ENCODE measurements at places on chromosomes 3 and 15.

- ATAC-seq = no peak
Observed at GRCh38 chr15:88124199-88124598, 132.3 kb downstream of the NTRK3 start.

DNA sequence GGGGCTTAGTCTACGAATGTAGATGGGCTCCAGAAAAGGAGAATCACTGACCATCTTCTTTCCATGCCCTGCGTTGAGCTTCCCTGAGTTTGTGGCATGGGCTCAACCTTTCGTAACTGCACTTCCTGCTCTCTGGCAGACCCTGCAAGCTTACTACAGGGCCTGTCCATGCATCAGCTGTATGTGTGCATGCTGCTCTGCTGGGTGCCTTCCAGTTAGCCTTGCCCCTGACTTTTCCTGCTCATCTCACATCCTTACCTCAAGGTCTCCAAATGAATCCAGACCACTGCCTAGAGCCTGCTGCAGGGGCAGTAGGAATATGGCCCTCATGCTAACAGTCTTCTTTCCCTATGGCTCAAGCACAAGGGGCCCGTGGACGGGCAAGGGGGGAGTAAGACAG is 2.0 kb upstream of the TF start:
- ATAC-seq = no peak

- ATAC-seq = no peak
Observed at GRCh38 chr15:32679298-32679690, 37.8 kb downstream of the SCG5 start.

GRCh38 chr3:169846458-169847193 is 23.1 kb downstream of the LRRC31 start:
- ATAC-seq = no peak

DNA sequence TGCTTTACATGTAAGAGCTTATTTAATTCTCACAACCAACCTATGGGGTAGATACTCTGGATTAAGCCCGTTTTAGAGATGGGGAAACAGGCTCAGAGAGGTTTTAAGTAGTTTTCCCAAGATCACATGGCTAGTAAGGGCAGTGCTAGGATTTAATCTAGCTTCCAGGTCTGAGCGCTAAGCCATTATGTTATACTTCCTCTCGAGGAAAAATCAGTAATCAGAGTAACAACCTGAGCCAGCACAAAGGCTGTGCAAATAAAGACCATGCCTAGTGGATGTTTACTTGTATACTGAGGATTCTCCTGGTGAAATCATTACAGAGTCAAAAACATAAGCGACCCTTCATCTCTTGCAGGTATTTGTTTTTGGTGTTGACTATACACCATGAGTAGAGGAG is 9.0 kb downstream of the FSTL1 start:
- ATAC-seq = no peak

GRCh38 chr3:146894406-146894805 is 289.3 kb upstream of the PLSCR5 start:
- ATAC-seq = no peak

- no peak for ATAC-seq
Observed at GRCh38 chr3:3801494-3801841, 2.2 kb downstream of the LRRN1 start.

- no peak for ATAC-seq
Observed at GRCh38 chr15:92606126-92606835, 49.3 kb downstream of the FAM174B start.

- no peak for ATAC-seq
Observed at GRCh38 chr3:64885055-64885454, 197.3 kb upstream of the ADAMTS9 start.

GRCh38 chr15:76866008-76866407 is 39.1 kb downstream of the SCAPER start:
- no peak for ATAC-seq

DNA sequence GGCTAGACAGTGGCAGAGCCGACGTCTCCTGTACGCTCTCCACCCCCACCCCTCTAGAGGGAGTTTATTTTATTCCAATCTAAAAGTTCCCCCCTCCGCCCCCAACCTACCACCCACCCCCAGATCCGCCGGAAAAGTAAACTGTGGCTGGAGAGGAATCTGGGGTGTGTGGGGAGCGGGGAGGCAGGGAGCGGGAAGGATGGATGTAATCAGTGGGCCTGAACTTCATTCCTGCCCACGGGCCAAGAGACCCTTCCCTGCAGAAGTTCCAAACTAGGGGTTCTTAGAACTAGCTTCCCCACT is 537 bp upstream of the CSRNP1 start:
- no peak for ATAC-seq

GRCh38 chr3:126392246-126392645 is 2.5 kb upstream of the CFAP100 start:
- no peak for ATAC-seq

GRCh38 chr15:55977231-55977630 is 16.2 kb downstream of the NEDD4 start:
- ATAC-seq = no peak

GRCh38 chr3:159813822-159814531 is 174.7 kb upstream of the IL12A start:
- ATAC-seq = peak; percentile 23

- ATAC-seq = peak; percentile 90
Observed at GRCh38 chr15:66774001-66774814, 72.2 kb downstream of the SMAD6 start.

DNA sequence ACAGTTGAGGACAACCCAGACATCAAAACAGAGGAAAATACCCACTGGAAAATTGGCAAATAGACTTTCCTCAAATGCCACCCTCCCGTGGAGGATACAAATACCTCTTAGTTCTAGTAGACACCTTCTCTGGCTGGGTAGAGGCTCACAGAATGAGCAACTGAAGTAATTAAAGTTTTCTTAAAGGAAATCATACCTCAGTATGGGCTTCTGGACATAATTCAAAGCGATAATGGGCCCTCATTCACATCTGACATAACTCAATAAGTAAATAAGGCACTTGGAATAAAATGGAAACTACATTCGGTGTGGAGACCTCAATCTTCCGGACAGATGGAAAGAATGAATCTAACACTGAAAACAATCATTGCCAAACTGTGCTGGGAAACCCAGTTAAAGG is 115.2 kb upstream of the PLCL2 start:
- ATAC-seq = no peak

DNA sequence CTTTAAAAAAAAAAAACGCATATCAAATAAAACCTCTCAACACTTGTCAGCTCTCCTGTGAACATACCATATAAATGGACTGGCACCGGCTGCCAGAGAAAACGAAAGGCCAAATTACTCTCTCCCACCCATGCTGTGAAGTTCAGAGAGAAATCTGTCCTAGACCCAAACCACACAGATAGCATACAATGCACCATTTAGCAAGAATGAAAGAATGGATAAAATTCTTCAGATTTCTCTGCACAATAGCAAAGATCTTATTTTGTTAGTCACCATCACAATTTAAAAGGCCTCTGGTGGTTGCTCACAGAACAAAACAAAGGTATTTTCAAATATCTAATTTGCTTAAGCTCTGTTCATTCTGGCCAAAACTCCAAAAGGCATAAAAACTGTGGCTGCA is 93.9 kb upstream of the BHLHE40 start:
- no peak for ATAC-seq

- no peak for ATAC-seq
Observed at GRCh38 chr15:72851586-72851985, 68.0 kb upstream of the ADPGK start.

DNA sequence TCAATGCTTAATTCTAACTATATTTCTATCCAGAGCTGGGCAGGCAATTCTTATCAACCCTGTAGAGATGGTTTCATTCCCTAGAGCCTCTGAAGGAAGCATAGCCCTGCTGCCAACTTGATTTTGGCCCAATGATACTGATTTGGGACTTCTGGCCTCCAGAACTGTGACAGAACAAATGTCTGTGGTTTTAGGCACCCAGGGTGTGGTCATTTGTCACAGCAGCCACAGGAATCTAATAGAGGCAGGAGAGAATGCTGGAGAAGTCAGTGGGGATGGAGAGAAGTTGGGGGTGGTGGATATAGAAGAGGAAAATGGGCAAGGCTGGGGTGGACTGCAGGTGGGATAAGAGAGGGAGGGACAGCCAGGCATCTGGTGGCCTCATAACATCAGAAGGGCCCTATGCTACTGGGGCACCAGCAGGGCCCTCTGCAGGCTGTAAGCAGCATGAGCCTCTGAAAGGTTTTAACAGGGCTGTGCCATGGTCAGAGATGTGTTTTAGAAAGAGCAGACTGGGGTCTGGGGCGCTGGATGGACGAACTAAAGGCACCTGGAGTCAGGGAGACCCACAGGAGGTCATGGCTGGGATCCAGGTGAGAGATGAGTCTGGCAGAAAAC is 19.8 kb downstream of the MRPS11 start:
- ATAC-seq = no peak

GRCh38 chr3:58723173-58723572 is 56.6 kb upstream of the FAM3D start:
- no peak for ATAC-seq

- ATAC-seq = no peak
Observed at GRCh38 chr3:187982142-187982541, 171.8 kb upstream of the LPP start.

DNA sequence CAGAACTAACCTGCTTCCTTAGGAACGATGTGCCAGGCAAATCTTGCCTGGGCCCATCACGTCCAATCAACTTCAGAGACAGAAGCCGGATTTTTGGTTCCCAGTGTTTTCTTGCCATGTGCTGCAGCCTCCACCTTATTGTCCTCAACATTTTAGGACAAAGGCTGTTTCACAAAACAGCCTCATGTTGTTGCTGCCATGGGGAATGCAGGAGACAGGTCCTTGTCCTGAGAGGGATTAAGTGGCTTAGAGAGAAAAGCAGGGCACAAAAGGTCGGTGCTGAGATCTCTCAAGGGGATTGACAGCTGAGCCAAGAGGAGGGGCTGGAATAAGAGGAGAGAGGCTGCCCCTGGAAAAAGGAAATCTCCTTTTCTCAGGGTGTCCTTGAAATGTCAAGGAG is 11.3 kb upstream of the NMNAT3 start:
- no peak for ATAC-seq

DNA sequence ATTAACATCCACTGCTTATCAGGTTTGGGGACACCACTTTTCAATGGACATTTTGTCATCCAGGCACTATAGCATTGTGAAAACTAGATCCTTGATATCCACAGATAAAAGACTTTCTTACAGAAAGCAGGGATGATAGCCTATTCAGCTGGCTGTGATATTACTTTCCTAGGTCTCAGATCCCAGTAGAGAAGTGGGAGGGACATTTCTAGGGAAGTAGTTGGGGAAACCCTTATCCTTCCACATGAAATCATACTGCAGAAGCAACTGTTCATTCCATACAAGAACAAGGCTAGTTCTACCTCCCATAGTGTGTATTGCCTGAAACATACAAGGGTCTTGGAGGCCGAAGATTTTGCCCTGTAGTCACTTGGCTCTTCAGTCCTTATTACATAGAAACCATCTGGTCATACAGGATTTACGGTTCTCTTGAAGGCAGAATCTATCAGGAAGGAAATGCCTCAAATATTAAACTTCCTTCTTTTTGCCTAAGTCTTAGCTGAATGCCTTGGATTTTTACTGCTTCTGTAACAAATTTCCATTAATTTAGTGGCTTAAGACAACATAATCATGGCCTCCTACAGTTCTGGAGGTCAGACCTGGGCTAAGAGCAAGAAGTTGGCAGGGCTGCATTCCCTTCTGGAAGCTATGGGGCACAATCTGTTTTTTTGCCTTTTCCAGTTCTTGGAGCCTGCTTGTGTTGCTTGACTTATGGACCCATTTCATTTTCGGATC is 119.4 kb downstream of the ECT2 start:
- no peak for ATAC-seq

DNA sequence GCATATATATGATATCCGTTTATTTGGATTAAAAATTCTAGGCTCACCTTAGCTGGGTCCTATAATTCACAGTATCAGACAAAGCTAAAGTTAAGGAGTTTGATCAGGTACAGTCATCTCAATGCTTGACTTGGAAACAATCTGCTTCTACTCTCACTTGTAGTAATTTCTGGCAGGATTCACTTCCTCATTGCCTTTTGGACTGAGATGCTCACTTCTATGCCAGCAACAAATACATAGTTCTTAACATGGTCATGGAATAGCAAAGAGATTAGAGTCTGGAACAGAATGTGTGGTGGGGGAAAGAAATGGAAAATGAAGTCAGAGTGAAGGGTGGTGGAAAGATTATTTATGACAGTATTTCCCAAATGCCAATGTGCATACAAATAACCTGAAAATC is 693.6 kb downstream of the CADM2 start:
- no peak for ATAC-seq
